ENCODE measurements at places on chromosomes 4 and X.

GRCh38 chr4:152014280-152014679 is 253.5 kb upstream of the GATB start:
- DNase-seq: no peak

- no peak for DNase-seq
These were observed 84.8 kb upstream of the ZNF827 start for GRCh38 chr4:146023334-146023967.

GRCh38 chrX:113274791-113275190 is 434.2 kb upstream of the AMOT start:
- no peak for DNase-seq

DNA sequence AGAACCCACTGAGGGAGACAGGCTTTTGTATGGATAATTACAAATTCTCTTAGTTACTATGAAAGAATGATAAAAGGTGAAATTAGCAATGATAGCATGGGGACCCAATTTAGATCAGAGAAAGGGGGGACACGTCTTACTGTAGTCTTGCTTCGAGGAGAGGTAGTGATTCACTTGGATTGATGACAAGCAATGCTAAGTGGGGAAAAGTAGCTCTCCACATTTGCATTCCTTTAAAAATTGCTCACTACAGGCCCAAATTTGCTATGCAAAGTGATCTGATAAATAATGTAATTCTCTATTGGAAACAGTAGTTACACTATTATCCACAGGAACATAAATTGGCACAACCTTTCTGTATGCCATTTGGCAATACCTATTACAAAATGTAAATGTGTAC is 42.5 kb upstream of the MAP3K15 start:
- no peak for DNase-seq

GRCh38 chrX:154012336-154012991 is 7.2 kb downstream of the IRAK1 start:
- peak; percentile 60 for DNase-seq

- DNase-seq: peak; percentile 54
These were observed 621.1 kb downstream of the BCOR start for GRCh38 chrX:39476604-39477021.

DNA sequence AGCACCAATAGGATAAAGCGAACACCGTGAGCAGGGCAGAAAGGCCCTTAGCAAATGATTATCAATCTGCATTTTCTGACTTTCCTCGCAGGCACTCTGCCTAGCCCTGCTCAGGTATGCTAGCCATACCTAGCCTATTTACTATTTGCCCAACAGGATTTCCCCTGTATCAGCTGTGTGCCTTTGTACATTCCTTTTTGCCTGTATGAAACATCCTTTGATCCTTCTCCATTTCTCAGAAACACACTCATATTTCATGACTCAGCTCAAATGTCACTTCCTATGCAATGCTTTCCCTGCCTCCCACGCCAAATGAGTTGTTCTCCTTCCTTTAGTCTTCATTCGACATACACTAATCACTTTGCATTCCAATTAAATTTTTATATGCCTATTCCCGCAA is 37.2 kb downstream of the PCDH7 start:
- no peak for DNase-seq

DNA sequence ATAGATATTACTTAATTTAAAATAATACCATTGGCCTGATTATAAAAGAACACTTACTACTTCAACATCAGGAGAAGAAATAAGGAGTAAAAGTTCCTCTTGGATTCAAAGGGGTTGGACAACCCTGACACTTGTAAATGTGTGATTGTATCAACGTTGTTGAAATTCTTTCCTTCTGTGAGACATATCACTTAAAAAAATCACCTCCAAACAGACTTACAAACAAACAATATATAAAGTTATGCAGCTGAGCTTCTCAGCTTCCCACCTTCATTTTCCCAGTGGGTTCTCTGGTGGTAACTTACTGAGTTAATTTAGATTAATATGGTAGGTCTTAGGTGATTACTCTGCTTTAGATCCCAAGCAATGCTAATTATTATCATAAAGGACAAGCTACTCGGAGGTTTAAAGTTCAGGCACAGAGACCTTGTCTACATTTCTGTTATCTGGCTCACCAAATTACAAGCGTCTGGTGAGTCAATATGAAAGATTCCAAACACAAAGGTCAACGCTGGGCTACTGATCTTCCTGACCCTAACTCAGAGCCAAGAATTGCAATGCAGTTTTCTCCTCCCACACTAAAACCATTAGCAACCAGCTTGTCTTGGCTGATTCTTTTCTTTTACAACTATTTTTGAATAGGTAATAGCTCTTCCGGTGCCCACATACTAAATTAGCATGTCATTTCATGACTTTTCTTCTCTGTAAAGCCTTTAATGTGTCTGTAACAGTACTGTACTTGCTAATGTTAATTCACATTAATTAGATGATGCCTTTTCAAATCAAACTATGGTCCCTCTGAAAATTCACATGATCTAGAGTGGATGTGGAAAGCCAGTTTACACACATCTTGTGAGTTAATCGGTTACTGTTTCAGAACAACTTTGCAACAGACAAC is 157.6 kb downstream of the RASL11B start:
- DNase-seq: no peak

DNA sequence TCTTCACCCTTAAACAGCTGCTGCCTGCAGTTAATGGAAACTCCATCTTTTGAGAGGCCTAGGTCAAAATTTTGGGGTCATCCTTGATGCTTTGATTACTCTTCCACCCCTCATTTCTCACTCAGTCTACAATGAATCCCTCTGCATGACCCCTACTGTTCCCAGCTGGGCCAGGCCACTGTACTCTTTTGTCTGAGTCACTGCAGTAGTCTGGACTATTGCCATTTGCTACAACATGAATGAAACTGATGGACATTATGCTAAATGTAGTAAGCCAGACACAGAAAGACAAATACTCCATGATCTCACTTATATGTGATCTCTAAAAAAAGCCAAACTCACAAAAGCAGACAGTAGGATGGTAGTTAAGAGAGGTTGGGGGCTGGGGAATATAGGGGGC is 28.3 kb downstream of the STK32B start:
- DNase-seq: no peak

DNA sequence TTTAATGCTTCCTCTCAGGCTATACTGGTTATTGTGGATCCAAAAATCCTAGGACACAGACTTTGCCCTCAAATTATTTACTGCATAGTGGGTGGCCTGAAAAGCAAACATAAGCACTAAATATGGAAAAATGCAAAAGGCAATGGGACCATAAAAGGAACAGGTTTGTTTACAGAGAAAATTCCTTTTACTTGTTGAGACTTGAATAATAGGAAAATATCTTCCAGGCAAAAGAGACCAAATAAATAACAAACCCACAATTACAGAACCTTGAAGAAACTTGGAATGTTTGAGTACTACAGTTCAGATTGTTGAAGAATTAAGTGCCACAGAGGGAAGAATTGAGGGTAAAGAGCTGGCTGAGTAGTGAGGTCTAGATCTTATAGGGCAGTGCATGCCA is 711.0 kb downstream of the C4orf33 start:
- DNase-seq: no peak

DNA sequence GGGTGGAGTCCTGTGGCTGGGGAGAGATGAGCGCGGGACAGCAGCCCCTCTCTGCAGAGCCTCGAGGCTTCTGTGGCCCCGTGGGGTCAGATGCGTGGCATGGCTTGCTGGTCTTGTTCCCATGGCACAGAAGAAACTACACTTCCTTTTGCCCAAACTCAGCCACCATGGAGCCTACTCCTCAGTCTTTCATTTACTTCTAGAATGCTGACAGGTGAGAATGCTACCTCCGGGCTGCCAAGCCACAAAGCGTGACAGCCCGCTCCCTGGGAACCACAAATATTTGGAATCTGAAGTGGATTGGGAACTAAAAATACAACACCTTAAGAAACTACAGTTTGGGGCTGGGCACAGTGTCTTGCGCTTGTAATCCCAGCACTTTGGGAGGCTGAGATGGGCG is 98.0 kb downstream of the TRAPPC11 start:
- DNase-seq: no peak

DNA sequence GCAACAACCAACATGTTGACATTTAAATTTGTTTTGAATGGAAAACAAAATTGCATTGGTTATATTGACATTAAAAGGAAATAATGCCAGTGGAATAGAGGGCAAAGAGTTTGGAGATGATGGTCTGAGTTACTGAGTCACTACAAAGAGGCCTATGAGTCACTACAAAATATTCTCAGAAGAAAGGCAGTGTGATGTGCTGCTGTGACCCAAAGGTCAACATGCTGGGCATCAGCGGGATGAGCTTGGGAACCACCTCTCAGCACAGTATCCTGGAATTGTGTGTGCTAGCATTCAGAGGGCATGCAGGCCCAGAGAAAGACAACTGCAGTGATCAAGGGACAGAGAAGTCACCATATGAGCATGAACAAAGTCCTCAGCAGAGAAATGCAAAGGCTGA is 2.8 kb downstream of the CMC4 start:
- DNase-seq: no peak

- no peak for DNase-seq
These were observed 305.5 kb downstream of the FAT4 start for GRCh38 chr4:125620066-125620860.

- no peak for DNase-seq
These were observed 165.9 kb upstream of the CENPE start for GRCh38 chr4:103364083-103364482.

GRCh38 chr4:88600176-88600838 is 8.0 kb downstream of the HERC3 start:
- no peak for DNase-seq

GRCh38 chr4:5220028-5220427 is 168.7 kb downstream of the STK32B start:
- peak; percentile 32 for DNase-seq

DNA sequence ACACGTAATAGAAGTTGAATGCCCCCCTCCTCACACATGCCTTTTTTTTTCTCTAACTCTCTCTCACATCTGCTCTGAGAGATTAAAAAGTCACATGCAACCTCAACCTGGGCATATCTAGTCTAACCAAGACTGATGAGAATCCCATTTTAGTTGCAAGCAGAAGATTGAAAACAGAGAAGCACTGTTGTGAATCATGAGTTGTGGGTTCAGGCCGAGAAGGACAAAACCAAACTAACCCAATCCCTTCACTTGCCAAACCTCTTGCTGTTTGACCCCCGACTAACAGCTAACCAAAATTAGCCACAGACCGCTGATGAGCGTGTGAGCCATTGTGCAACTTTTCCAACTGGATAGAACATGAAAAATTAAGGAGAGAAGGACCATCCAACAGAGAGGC is 31.8 kb downstream of the CXCL1 start:
- no peak for DNase-seq

DNA sequence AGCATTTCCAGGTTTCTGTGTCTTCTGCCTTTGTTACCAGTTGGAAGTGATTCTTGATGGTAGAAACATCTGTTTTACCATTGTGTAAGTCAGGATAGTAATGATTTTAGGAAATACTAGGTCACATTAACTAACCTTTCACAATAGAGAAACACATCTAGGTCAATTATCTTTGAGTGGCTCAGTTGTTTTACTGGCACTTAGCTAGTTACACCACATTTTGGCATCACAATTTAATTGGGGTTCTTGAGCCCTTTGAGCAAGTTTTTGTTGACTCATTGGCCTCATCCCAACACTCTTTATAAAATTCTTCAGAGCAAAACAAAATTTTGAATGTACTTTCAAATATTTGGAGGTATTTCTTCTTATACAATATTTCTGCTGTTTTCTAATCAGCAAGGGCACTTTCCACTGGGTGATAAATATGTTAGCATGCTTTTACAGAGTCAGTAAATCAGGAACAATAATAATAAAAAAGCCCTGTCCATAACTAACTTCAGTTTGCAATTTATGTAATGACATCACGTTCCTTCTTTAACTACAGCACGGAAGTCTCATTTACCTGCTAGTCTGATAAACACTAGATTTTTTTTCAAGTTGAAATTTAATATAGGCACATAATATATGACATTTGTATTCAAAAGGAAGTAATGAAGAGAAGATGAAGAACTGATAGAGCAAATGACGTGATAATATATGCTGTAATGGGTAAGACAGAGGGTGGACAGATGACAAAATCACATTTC is 64.8 kb upstream of the GK2 start:
- DNase-seq: no peak

- peak; percentile 44 for DNase-seq
These were observed 232.6 kb upstream of the BOD1L1 start for GRCh38 chr4:13860126-13860525.

DNA sequence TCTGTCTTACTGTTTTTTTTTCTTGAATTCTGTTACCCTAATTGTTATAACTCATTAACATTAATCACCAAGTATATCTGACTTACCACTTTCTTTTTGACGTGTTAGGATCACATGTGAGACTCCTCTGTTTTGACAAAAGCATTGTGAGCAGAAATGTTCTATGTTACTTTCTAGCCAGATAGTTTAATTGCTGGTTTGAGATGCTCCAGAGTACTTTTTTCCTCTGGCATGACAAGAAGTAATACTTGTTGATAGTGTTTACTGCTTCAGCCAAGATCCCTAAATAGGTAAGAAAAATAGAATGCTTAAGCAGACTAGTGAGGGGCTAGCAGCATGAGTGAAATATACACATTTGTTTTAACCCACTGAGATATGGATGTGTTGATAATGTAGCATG is 303.9 kb upstream of the PABPC4L start:
- DNase-seq: no peak

GRCh38 chr4:127445471-127445870 is 187.3 kb upstream of the INTU start:
- DNase-seq: no peak

- DNase-seq: no peak
These were observed 14.2 kb upstream of the ADD1 start for GRCh38 chr4:2829321-2829932.

DNA sequence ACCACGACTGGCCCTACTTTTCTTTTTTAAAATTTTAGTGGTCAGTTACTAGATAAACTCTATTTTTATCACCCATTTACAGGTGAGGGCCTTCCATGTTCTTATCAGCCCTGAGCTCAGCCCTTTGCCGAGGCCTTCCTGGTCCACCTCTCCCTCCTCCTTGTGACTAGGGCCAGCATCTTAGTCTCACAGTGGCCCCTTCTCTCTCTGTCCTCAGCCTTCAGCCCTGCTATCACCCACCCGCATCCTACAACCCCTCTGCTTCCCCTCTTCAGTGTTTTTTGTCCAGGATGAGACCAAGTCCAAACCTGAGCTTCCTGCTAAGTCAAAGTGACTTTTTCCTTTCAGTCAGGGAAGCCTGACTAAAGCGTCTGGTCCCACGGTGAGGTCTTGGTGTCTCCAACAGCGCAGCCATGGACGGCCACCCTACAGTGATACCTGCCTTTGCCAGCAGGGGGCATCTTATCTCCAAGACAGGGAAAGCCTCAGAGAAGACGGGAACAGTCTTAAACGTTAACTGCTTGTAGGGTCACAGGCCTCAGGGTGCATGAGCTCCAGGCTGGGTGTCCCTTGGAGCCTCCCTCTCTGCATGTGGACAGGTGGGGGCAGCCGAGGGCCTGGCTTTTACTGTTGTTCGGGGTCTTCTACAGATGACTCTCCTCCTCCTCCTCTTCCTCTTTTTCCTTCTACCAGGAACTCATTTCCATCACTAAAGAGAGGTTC is 11.7 kb upstream of the GAGE10 start:
- peak; percentile 78 for DNase-seq

- no peak for DNase-seq
These were observed 95.0 kb upstream of the TBL1X start for GRCh38 chrX:9369802-9370291.

Data from mesendoderm (in vitro differentiated cells).